ENCODE measurements at places on chromosomes 2 and 18.

- DNase-seq, result peak; percentile 62
These were observed 26.6 kb upstream of the ITGA4 start for GRCh38 chr2:181430406-181431118.

DNA sequence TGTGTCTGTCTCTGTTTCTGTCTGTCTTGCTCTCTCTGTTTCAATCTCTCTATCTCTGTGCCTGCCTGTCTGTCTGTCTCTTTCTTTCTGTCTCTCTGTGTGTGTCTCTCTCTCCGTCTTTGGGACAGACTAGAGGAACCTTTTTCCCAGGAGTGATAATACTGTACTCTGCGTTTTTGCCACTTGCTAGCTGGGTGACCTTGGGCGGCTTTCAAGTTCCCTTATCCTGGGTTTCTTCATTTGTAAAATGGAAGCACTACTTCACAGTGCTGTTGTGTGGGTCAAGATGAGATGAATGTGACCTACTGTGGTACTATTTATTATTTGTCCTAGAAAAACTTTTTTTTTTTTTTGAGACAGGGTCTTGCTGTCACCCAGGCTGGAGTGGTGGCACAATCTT, 42.4 kb downstream of the HPCAL1 start:
- DNase-seq, result no peak

GRCh38 chr18:59509481-59510442, 150.7 kb upstream of the LMAN1 start:
- DNase-seq, result no peak

DNA sequence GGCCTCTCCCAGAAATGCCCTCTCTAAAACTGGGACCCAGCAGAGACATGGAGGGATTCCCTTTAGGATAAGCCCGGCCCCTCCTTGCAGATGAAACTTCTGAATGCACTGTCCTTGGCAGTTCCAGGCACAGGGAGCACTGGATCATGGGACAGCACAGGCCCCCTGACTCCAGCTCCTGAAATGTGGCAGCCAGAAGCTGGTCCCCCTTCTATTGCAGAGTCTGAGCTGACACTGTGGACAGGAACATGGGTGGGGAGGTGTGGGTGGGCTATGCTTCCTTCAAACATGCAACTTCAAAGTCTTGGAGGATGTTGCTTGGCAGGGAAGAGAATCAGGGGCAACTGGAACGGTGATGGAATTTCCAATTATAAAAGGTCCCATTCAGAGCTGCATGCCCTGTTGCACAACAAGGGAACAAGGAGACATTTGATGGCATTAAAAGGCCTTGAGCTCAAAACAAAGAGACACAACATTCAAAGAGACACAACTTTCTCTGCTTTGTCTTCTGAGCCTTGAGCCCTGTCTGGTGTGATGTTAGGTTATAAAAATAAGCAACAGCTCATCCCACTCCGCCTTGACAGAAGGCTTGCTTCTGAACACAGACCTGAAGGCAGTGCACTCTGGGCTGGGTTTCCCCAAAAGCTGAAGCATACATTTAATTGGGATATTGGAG, 239.0 kb downstream of the OSR1 start:
- DNase-seq, result no peak

DNA sequence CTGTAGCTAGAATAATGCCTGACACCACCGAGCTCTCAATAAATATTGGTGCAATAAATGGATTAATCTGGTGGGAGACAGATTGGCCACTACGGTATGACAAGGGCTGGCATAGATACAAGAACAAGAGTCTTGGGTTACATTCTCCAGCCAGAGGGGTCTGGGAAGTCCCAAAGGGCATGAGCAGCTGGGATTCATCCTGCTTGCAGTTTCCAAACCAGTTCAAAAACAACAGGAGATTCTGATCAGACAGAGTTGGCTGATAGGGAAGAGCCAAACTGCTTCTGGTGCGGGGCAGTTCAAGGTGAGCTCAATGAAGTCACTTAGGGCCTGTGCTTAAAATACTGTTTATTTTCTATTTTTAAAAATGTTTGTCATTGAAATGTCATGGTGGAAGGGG, 266.9 kb downstream of the TNS1 start:
- no peak for DNase-seq

GRCh38 chr18:62809900-62810299, 94.6 kb downstream of the PHLPP1 start:
- DNase-seq, result no peak

DNA sequence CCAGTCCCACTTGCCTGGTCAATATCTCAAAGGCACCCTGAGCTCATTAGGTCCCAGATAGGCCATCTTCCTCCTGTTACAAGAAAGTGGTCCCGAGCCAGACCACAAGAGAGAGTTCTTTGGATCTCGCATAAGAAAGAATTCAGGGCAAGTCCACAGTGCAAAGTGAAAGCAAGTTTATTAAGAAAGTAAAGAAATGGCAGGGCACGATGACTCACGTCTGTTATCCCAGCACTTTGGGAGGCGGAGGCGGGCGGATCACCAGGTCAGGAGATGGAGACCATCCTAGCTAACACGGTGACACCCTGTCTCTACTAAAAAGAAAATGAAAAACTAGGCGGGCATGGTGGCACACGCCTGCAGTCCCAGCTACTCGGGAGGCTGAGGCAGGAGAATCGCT, 10.8 kb upstream of the SMAD7 start:
- DNase-seq, result no peak

- no peak for DNase-seq
These were observed 18.0 kb upstream of the KLHL23 start for GRCh38 chr2:169715379-169716237.

DNA sequence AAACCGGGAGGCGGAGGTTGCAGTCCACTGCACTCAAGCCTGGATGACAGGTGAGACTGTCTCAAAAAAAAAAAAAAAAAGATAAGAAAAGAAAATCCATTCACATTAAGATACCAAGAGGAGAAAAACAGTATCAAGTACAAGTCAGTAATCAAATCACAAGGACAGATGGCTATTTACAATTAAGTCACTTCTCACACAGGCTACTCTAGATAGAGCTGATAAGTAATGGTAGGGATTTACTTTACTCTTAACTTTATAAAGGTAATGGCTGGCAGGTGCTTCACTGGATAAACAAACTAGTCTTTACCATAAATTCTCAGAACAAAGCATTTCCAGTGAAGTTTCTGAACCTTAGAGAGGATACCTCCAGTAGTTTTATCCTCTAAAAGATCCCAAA, 11.5 kb downstream of the SF3B1 start:
- DNase-seq, result no peak

GRCh38 chr18:64287926-64288325, 139.0 kb upstream of the LINC00305 start:
- no peak for DNase-seq

DNA sequence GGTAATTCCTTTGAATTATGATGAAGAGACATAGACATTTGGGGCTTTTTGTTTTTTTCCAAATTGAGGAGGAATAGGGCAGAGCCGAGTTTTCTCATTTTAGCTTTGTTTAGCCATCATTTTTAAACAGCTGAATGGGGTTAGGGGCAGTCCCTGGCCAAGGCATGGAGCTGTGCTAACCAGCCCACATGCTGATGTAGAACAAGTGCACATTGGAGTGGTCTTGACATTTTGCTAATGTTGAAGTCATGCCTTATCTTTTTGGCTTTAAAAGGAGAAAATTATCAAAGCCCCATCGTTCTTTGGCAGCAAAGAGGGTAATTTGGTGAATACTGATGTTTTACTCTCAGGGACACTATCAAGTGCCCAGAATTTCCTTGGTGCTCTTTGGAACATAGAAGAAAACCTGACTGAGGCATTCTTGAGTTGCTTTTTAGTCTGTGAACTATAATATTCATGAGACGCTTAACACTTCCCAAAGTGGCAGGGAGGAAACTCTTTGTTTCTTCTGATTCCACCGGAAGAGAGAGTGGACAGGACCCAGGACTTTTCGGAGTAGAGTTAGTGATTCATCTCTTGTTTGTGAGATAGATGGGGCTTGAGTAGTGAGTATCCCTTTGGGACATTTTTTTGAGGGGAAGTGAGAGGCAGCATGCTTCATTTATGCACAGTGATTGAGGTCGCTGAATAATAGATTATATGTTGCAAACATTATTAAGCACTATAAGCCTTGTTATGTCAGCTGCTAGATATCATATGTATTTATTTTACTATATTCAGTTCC, 45.0 kb downstream of the MTA3 start:
- DNase-seq, result no peak

GRCh38 chr2:217555081-217555876, 447.5 kb downstream of the TNS1 start:
- no peak for DNase-seq

DNA sequence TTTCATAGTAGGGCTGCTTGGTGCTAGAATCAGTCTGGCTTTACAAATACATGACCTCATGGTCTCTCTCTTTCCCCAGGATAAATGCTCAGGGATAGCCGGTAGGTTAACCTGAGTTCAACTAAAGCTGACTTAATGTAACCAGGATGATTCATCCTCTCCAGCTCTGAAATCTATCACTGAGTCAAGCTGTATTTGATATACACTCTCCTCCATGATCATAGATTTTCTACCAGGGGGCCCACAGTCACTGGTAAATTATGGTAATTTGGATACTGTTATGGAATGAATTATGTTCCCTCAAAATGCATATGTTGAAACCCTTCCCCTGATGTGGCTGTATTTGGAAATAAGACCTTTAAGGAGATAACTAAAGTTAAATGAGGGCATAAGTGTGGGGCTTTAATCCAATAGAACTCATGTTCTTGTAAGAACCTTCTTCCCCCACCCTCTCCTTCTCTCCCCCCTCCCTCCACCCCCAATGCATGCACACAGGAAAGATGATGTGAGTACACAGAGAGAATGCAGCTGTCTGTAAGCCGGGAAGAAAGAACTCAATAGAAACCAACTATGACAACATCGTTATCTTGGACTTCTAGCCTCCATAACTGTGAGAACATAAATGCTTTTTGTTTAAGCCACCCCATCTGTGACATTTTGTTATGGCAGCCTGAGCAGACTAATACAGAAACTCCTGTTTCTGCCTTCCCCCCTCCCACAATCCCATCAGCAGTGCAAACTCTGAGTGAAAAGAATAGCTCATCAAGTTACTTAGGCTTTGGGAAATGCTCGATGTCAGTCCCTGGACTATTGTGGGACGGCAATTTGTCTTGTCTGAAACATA, 134.9 kb upstream of the KYNU start:
- DNase-seq, result no peak

DNA sequence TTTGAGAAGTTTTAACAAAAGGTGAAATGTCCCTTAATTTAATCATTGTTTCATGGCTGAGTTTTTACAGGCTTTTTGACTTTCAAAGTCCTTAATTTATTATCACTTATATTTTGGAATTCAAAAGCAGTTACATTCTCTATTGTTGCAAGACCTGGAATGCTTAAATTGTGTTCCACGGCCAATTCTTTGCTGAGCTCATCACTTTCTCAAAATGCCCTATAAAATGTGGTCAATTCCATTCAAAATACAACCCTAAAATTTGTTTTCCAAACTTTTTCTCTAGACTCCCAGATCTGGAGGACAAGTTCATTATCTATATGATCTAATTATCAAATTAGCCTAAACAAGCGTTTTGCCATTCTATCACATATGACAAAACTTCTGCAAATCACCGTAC, 1051.2 kb downstream of the TDRD15 start:
- DNase-seq, result no peak

- DNase-seq, result no peak
These were observed 11.3 kb downstream of the OSR1 start for GRCh38 chr2:19346983-19347618.

DNA sequence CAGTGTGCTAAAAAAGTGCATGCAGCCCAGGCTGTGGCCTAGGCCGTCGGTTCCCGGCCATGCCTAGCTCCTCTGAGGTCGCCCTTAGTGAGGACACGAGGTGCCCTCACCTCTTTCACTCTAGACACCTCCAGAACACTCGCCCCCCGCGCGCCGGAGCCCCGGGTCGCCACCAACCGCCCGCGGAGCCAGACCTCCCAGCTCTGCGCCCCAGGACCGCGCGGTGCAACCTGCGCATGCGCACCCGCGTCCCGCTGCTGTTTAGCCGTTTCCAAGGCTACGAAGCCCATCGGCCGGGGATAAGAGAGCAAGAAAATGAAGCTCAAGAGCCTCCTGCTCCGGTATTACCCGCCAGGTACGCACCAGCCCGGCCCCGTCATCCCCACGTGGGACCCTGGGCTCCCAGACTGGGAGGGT, at the start of gene DAW1:
DAW1 (plus strand) TSS at position 257 of the 417 bp plus-strand sequence; CDS start at position 316, 59 bp downstream.
- DNase-seq, result peak; percentile 82

DNA sequence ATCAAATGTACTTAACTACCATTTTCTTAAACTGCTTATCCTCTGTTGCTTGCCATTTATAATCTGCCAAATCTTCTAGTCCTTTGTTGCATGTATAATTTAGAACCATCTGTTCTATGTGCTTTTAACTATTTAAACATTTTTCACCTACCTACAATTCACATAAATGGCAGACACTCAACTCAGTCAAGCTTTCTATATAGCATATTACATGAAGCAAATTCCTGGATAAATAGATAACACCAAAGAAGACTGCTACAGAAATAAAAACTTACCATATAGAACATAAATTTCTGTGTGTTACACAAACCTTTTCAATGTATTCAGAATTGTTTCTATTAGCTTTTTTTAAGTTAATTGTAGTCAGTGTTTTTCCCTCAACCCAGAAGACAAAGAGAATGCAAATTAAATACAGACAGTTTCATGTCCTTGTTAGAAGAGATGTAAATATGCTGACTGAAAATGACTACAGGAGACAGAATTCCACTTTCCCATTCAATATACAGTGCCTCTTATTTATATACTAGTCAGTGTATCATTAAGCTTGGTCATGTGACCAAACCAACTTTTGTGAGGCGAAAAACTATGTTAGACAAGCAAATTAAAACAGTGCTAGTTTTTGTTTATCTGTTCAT, 2.6 kb downstream of the BAZ2B start:
- DNase-seq, result no peak

- no peak for DNase-seq
These were observed 101.7 kb upstream of the TFCP2L1 start for GRCh38 chr2:121386707-121387106.

DNA sequence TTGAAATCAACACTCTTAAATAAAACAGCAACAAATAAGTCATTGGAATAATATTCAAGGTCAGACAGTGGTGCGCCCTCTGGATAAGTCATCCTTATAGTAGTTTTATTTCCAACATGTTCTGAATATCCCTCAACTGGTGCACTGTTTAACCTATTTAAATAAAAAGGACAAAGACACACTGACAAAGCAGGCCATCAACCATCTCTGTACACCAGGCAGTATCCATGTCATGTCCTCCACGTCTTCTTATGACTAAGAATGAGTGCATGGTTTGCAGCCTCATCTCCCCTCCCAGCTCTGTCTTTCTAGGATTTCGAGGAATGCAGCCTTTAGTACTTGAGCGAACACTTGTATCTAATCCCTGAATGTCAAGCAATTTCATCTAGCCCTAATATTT, 42.4 kb downstream of the ST3GAL5 start:
- no peak for DNase-seq

DNA sequence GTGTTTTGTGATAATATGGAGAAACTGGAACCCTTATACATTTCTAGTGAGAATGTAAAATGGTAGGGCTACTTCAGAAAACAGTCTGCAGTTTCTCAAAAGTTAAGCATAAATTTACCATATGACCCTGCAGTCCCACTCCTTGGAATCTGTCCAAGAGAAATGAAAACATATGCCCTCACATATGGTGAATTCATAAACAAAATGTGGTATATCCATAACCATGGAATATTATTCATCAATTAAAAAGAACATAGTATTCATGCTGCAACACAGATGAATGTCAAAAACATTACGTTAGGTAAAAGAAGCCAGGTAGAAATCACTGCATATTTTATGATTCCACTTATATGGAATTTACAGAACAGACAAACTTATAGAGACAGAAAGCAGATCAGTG, 11.8 kb downstream of the ROCK2 start:
- no peak for DNase-seq
